ENCODE measurements at places on chromosomes 4 and X.

DNA sequence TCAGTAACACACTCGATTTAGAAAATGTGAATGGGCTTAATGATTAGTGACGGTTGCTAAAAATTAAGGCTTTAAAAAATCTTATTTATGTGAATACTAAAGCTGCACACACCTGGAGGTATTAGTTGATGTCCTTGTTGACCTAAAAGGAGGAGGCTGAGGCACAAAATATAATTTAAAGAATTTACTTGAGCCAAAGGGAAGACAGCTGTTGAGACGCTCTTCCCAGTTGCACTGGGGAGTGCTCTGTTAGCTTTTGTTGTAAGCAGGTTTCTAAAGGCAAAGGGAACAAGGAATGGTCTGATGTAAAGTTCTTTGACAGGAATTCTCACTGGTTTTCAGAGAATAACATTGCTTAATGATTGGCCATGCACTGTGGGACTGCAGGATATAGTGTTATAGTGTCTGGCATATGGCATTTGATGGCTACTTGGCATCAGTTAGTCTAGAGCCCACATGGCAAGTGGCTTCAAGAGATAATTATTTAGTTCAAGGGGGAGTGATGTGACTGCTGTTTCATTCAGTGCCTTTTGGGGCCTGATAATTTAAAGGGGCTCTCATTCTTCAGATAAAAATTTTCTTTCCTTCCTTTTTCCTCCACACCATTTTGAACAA lies 30.8 kb upstream of the PGM2 start:
- no peak for DNase-seq

GRCh38 chr4:92968556-92968955 lies 664.8 kb downstream of the GRID2 start:
- DNase-seq = no peak

- no peak for DNase-seq
Observed at GRCh38 chr4:57070461-57070860, 39.7 kb downstream of the IGFBP7 start.

DNA sequence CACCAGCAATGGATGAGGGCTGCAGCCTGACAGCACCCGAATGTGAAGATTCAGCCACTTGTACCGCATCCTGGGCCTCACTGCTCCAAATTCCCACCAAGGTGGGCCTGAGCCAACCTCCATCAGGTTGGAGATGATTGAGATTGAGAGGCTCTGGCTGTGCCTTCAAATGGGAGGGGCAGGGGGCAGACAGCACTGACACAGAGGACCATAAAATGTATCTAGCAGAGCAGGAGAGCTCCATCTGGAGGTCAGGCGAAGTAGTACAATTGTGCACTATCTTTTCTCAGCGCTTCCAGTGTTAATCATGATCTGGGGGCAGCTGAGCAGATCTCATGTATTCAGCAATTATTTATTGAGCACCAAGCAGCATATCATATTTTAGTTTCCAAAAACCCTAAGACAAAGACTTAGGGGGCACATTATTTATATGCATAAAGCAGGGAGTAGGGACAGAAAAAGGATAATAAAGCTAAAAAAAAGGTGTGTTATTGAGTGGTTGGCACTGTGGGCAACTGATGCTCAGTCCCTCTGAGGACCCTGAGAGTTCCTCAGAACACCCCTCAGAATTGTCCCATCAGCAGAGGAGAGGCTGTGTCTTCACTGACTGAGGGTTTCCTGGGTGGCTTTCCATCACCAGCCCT lies 31.6 kb upstream of the C1QTNF7 start:
- DNase-seq = no peak

- DNase-seq = no peak
Observed at GRCh38 chrX:130772105-130772775, 130.8 kb downstream of the ENOX2 start.

- DNase-seq = no peak
Observed at GRCh38 chrX:68842351-68842750, 13.5 kb downstream of the EFNB1 start.

GRCh38 chr4:31783311-31783710 lies 1063.1 kb downstream of the PCDH7 start:
- no peak for DNase-seq

DNA sequence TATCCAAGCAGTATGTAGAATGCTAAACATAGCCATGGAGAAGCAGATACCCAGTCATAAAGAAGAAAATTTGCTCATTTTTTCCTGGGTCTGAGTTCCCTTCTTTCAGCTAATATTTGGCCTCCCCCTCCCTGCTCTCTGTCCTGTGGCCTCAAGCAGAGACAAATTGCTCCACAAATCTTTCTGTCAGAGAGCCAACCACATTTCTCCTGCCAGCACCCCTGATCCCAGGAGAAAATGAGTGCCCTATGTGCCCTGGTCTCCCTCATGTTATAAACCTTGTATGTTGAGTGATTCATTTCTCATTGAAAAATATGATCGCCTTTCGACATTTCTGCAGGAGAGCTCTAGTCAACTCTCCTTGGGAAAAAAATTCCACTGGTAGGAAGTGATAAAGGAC lies 82.0 kb downstream of the TMEM156 start:
- DNase-seq = no peak

DNA sequence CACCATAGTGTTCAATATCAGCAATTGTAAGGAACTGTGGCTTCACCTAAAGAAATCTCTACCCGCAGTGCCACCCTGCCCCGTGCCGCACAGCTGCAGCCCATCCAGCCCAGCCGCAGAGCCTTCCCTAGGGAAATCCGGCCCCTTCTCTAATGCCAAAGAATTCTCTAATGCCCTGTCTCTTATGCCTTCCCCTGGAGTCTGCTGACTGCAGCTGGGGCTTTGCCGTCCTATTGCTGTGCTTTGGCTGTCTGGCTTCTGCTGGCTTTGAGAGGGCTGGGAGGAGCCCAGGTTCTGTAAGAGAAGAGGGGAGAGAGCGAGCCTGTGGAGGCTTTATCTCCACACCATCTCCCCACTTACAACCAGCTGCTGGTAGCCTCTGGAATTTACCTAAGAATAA lies 85.9 kb upstream of the HELT start:
- no peak for DNase-seq

- DNase-seq = no peak
Observed at GRCh38 chr4:55611358-55612059, 19.5 kb upstream of the PDCL2 start.

DNA sequence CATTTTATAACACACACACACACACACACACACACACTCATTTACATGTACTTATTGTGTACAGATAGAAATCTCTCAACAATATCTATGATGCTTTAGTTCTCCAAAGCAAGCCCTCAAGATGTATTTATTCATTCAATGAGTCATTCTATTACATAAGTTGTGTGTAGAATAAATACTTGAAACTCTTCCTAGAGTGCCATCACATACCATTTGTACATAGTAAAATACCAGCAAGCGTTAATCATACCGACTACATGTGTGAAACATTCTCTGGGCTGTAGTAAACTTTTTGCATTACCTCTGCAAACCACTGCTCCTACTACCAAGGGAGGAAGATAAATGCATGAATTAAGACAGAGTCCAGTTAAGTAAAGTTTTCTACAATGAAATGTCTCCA lies 70.9 kb downstream of the EPHA5 start:
- DNase-seq = no peak

- DNase-seq = no peak
Observed at GRCh38 chr4:189362364-189362763, 578.3 kb upstream of the FRG1 start.

DNA sequence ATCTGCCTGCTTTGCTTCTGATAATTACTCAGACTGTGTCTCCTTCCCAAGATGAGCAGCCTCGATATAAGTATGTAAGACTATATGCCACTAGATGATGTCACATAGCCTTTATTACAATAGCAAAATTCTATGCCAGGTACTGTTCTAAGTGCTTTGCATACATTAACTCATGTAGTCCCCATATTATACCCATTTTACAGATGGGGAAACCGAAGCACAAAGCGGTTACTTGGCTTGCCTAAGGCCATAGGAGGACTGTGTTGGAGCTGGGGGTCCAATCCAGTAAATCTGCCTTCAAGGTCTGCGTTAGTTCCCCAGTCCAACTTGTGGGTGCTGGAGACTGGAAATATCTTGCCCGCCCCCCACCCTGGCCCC lies 826 bp upstream of the SCML1 start:
- no peak for DNase-seq

- DNase-seq = no peak
Observed at GRCh38 chrX:53004811-53005210, 43.8 kb upstream of the GPR173 start.

All from muscle of arm (tissue), 14 donors.